ENCODE measurements at places on chromosomes 7 and 10.
A peak's percentile ranks its signal among the peaks of the same experiment; 100 is the strongest.

- DNase-seq = peak; percentile 23
These were observed 777 bp downstream of the BICC1 start for GRCh38 chr10:58513188-58514110.

DNA sequence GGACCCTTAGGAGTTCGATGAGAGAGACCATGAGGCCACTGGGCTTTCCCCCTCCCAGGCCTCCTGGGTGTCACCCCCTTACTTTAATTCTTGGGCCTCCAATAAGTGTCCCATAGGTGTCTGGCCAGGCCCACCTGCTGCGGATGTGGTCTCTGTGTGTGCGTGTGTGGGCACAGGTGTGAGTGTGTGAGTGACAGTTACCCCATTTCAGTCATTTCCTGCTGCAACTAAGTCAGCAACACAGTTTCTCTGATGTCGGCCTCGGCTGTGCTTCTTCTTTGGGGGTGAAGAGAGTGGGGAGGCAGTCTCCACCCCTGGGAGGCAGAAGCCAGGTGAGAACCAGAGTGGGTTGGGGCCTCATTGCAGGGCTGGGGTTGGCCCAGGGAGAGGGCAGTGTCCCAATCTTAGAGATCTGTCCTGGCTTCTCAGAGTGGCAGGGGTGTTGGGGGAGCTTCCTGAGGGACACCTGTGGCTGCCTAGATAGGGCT lies 1.5 kb downstream of the PVRIG start:
- no peak for DNase-seq

DNA sequence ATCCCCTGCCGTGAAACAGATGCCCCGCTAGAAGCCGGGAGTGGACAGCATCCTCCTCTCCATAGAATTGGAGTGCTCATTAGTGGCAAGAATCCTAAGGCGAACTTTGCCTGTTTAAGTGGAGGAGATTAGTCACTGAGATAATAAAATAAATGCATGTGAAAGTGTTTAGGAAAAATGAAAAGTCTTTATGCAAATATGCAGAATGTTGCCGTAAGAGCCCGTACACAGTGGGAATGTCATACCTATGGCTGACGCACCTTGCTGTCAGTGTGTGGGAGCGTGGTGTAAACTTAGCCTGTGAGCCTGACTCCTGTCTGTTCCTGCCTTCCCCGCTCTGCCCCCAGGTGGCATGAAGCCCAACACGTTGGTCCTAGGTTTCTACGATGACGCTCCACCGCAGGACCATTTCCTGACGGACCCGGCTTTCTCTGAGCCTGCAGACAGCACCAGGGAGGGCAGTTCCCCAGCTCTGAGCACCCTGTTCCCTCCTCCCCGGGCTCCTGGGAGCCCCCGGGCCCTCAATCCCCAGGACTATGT lies 1.7 kb upstream of the TRIP6 start:
- DNase-seq = no peak

- DNase-seq = no peak
These were observed 14.9 kb upstream of the PON3 start for GRCh38 chr7:95411036-95411435.

- DNase-seq = no peak
These were observed 29.6 kb upstream of the GOT1 start for GRCh38 chr10:99460070-99460469.

DNA sequence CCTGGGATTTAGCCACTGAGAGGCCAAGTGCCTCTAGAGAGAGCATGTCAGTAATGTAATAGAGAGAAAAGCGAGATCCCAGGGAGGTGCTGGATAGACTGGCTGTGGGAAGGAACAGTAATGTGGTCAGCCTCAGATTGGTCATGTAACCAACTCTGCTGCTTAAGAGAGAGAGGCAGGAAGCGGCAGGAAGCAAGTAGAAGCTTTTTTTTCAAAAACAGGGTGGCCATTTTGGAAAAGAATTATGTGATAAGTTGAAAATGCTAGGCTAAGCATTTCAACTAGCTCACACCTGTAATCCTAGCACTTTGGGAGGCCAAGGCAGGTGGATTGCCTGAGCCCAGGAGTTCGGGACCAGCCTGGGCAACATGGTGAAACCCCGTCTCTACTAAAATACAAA lies 3.7 kb upstream of the PCOLCE start:
- no peak for DNase-seq

GRCh38 chr10:117861329-117861728 lies 185.4 kb downstream of the RAB11FIP2 start:
- no peak for DNase-seq

DNA sequence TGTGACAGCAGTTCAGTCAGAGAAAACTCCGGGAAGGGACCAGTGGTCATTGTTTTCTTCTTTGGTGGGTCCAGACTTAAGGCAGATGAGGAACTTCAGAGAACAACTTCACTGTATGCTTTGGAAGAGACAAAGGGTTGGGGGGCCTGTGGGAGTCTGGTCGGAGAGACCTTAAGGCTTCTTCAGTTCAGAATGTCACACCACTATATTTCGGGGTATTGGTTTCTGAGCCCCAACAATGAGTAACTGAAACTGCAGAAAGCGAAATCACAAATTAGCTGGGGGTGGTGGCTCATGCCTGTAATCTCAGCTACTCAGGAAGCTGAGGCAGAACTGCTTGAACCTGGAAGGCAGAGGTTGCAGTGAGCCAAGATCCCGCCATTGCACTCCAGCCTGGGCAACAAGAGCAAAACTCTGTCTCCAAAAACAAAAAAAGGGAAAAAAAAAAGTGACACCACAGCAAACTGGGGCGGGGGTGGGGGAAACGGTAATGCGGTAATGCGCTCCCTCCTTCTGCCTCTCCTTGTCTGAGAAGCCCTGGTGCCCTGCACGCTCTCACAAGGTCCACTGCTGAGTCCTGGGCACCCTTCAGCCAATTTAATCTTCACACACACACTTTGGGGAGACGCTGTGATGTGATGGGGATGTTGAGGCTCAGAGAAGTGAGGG lies 2.2 kb upstream of the ADIRF start:
- DNase-seq = no peak

DNA sequence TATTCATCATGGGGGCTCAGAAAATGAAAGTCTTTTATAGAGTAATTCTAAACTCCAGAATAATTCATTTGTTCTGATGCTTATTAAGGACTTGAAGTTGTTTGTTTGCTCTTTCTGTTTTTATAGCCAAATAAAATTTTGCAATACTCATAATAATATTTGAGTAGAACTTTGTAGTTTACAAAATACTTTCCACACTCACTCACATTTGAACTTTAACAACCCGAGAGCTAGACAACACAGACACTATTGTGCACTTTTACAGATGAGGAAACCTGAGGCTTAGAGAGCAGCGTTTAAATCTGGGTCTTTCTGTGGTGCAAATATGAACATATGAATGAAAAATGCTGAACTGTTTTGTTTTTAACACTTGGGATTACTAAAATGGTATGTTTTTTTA lies 126.8 kb downstream of the KAT6B start:
- no peak for DNase-seq

DNA sequence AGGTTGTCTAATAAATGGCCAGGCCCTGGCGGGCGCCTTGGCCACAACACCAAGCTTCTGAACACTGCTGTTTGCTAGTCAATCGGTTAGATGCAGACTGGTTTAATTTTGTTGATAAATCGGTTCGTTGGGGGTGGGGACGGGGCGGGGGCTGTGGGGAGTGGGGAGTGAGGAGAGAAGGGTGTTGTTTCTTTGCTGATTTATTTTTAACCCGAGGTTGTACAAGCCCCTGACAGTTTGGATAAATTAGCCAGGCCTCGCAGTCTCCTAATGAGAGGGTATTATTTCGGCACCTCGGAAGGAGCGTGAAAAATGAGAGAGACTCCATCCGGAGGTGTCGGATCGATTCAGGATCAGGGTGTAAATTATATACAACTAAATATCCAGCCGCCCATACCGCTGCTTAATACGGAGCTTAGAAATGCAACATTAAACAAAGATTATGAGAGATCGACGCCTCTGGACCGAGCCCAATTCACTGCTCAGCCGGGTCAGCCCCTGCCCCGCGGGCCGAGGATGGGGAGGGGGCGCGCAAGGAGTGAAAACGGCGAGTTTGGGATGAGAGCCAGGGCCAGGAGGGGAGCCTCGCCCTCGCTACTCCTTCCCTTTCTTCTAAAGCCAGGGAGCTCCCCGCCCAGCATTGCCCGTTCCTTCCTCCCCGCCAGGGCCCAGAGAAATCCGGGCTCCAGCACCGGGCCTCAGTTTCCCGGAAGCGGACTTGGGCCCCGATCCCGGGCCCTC lies 8.0 kb downstream of the UNCX start:
- no peak for DNase-seq
